ENCODE measurements at places on chromosomes 2 and 18.
A peak's percentile ranks its signal among the peaks of the same experiment; 100 is the strongest.

DNA sequence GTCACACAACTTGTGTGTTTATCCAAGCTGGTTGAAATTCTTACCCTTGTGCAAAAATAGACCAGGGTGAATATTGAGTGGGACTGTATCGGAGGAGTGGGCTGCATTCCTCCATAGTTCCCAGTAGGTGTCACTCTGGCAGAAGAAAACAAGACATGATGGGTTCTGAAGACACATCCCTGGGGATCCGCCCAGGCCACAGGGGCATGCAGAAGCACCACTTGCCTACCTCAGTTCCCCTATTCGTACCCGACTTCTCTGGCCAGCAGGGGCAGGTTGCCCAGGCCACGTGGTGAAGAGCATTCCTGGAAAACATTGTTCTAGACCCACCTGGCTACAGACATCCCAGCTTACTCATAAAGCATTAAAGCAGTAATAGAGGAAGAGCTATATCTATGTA lies 168.2 kb downstream of the FAM210A start:
- peak; percentile 65 for DNase-seq

DNA sequence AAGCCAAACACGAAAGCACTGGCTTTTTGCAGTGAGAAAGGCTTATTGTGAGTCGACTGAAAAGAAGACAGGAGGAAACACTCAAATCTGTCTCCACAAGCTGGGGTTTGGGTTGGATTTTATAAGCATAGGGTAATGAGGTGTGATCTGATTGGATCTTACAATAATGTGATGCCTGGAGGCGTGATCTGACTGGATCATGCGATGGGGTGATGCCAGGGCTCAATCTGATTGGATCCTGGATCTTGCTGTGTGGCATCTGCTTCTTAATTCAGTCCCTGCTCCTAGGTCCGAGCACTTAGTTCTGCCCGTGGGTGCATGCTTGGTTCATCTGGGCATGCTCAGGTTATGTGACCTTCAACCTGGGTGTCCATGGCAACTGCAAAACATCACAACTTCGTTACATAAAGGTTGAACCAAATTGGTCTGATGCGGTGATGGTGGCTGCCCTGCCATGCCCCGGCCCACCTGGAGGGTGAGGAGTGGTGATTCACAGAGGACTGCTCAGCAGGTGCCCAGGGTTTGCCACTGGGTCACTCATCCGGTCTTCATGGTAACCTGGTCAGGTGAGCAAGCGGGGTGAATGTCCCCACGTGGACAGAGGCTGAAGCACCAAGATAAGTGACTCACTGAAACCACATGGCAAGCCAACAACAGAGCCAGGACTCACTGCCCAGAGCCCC lies 111.0 kb downstream of the KCNF1 start:
- DNase-seq: no peak

GRCh38 chr18:2912357-2913299 lies 65.8 kb downstream of the EMILIN2 start:
- DNase-seq: no peak

- no peak for DNase-seq
Measured at GRCh38 chr2:236380051-236380612, 115.9 kb upstream of the ASB18 start.

DNA sequence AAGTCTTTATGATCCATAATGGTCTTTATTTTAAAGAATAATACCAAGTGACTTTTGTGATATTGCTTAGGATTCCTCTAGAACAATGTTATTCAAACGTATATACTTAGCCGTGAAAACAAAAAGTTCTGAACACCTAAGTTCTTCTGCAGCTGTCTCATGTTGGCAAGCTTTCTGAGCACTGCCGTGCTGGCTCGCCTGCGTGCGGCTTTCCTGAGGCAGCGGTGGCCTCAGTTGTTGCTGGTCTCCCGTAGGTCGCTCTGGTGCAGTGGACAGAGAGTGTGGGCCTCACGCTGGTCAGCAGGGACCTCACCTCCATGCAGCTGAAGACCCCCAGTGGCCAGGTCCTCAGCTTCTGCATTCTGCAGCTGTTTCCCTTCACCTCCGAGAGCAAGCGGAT lies 66.8 kb upstream of the NFATC1 start:
- no peak for DNase-seq

DNA sequence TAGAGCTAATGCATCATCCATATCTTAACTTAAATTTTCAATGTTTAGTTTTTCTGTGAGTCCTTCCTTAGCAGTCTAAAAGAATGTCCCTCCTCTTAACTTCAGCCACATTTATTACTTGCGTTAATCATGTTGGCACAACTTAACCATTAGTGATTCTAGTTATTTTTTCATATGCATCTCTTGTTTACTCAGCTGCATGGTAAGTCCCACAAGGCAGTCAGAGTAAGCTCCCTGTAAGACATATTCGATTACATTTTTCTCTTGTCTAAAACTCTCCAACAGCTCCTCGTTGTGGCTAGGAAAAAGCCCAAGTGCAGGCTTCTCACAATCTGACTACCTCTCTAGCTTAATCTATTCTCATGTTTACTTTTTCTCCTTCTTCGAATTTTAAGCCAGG lies 2045.3 kb upstream of the PIK3C3 start:
- no peak for DNase-seq

DNA sequence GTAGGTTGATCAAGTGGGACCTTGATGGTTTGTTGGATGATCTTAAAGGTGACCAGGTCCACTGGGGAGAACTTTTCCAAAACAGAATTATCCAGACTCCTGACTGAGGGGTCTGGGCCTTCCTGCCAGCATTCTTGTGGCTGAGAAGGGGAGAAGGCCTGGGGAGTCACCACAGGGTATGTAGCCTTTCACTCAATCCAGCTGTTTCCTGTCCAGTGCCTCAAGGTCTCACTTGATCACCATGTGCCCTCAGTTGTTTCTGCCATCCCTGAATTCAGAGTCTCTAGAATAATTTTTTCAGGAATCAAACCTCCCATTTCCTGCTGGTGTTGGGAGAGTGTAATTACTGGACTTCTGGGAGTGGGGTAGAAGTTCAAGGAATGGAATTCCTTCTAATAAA lies 54.4 kb upstream of the TANC1 start:
- peak; percentile 64 for DNase-seq

DNA sequence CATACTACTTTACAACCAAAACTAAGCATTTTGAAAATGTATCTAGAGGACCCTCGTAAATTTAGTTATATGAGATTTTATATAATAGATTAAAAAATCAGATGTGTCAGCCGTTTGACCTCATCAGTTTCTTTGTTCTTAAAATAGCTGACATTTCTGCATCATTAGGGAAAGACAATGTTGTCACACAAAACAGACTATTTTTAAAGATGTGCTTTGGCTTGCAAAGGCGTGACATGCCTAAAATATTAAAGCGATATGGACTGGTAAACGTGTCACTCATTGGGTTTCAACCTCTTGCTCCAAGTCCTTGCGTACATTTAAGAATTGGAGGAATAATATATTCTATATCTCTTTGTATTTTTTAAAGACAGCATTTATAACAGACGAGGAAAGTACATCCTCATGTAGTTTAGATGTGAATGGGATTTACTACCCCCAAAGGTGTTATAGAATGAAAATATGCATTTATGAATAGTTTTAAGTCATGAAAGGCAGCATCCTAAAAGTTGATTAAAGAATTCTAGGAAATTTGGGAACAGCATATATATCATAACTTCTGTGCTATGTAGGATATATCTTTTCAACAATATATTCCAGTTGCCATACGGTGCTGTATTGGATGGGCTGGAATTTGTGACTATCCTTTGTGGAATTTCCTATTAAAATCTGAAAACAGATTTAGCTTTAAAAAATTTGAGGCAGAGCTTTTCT lies 3.8 kb downstream of the MYL12A start:
- peak; percentile 41 for DNase-seq

DNA sequence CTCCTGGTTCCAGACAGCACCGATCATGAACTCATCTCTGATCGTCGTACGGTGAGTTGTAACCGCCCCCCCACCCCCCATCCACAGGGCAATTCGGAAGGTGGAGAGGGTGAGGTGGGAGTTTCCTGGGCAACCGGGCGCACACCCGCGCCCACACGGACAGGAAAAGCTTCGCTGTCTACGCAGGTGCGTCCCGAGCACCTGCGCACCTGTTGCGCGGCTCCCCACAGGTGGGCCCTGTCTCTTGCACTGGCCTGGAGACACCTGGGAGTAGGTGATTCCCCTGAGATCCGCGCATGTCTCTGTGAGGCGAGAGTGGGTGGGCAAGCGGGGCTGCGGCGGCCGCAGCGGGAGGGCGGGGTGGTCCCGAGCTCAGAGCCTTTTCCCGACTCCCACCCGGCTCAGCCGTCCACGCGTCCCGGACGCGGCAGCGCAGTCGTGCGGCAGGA lies 459 bp upstream of the ATP6V1C2 start:
- no peak for DNase-seq

DNA sequence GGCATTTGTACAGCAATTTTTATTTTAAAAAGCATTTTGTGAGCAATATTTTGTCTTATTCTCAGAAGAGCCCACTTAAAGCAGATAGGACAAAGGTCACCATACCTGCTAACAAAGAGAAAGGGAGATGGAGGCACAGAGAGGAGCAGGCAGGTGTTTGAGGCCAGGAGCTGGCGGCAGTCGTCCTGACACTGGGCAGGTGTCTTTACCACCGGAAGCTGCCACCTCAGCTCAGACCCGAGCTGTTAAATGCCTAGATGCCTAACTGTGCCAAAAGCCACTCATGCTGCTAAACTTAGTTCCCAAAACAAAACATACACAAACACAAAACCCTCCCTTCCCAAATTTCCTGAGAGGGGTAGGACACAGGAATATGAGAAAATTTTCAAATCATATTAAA lies 120.9 kb downstream of the CNTNAP5 start:
- no peak for DNase-seq

DNA sequence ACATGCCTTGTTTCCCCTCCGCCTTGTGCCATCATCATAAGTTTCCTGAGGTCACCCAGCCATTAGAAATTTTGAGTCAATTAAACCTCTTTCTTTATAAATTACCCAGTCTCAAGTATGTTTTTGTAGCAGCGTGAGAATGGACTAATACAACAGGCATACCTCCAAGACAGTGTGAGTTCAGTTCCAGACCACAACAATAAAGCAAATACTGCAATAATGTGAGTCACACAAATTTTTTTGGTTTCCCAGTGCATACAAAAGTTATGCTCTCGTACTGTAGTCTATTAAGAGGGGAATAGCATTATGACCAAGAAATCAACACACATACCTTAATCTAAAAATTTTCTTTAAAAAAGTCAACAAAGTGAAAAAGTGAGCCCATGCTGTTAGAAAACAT lies 217.2 kb downstream of the NR4A2 start:
- no peak for DNase-seq

Measured in dermis blood vessel endothelial cell (primary cell).